ENCODE measurements at places on chromosomes 1 and 21.

- no peak for DNase-seq
These were observed 645.7 kb upstream of the PTBP2 start for GRCh38 chr1:96075704-96076455.

DNA sequence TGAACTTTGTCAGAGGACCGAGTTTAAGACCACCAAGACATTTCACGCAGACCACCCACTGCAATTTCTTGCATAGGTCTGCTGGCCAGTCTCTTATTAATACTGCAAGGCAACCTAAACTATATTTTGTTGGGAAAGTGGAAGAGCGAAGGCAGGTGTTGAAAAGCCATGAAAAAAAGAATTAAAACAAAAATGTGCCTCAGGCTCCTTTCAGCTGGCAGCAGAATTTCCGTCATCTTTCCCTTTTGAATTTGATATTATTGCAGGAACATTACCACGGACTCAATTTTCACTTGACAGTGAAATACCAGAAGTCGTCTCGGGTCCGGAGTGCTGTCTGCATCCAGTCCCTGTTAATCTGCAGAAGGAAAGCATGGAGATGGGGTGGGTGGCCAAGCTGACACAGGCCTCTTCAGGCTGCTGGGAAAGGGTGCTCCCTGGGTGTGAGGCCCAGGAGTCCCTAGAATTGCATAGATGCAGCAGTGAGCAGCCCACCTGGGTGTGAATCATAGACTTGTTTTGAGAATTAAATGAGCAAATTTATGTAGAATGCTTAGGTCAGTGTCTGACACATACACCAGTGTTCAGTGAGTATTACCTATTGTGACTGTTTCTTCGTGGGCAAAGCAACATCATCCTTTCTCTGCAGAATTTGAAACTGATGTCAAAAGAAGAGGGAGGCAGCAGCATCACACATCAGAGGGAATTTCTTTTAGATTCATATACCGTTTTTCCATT lies 150.7 kb downstream of the PBX1 start:
- no peak for DNase-seq

- DNase-seq, result no peak
These were observed 144.0 kb downstream of the MAGI3 start for GRCh38 chr1:113534130-113534817.

GRCh38 chr1:104987210-104987609 lies 1237.5 kb downstream of the AMY1C start:
- no peak for DNase-seq

DNA sequence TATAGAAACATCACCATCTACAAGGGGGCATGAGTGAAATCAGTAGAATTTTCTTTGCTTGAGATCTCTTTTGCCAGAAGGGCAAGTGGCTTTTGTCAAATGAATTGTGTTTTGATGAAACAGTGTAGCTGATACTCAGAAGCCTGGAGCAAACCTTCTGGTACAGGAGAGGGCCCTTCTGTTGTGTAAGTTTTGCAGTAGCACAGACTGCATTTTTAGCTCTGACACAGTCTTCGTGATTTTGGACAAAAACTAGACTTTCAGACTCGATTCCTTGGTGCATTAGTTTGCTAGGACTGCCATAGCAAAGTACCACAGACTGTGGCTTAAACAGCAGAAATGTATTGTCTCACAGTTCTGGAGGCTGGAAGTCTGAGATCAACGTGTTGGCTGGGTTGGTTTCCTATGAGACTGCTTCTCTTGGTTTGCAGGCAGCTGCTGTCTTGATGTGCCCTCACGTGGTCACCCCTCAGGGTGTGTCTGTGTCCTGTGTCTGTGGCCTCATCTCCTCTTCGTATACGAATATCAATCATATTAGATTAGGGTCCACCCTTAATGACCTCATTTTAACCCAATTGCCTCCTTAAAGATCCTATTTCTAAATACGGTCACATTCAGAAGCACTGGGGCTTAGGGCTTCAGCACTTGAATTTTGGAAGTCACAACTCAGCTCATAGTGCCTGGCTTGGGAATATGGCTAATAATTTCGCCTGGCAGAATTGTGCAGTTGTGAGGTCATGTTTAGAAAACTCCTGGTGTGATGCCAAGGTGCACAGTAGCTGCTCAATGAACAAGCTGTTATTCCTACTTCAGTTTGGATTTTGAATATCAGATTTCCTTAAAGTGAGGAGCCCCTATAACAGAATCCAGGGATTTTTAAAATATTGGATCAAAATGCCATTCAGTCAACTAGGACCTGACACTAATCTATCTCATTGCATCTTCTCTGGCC lies 21.2 kb upstream of the DISC1 start:
- no peak for DNase-seq

DNA sequence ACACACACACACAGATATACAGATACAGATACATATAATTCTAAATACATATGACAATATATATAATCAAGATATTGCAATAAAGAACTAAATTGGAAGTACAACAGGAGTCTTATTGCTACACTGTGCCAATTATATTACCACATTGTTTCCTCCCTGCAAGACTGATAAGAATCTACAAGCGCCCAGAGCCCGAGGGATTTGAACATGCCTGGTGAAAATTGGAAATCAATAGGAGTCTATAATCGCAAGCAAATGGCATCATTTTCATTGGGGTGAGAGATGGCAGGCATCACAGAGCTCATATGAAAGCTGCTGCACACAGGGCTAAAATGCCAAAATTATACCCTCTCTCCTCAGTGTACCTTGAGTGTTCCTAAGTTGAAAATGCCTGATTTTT lies 152.9 kb upstream of the PTBP2 start:
- DNase-seq, result no peak

DNA sequence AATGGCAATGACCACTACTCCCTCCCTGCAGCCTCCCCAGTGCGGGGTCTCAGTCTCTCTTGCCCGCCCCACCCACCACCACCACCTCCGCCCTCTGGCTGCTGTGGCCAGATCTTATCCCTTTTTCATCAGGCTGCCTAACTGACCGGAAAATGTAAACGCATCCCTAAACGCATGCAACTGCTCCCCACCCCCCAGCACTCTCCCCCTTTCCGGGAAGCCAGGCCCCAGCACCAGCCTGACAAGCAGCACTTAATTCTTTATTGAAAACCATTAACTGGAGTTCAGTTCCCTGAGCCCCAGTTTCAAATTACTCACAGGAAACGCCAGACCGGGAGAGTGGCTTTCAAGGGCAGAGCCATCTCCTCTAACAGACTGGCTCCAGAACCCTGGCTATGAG lies 147.7 kb downstream of the DMRTA2 start:
- no peak for DNase-seq

DNA sequence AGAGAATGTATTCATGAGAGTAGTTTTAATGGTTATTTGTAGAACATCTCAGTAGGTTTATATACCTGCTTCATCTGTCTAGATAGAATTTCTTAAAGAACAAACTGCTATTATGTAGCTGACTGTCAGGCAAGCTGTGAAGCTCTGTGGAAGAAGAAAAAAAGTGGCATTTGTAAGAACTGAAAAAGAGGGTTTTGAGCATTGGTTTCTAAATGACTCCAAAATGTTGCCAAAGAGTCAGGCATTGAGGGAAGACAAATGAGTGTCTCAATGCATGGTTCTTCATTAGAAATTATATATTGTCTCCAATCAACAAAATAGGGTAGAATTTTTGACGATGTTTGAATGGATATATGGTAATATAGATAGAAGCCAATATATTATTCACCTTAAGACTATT lies 1276.1 kb downstream of the KCNT2 start:
- no peak for DNase-seq

GRCh38 chr1:65681096-65681495 lies 111.6 kb upstream of the PDE4B start:
- DNase-seq, result no peak

DNA sequence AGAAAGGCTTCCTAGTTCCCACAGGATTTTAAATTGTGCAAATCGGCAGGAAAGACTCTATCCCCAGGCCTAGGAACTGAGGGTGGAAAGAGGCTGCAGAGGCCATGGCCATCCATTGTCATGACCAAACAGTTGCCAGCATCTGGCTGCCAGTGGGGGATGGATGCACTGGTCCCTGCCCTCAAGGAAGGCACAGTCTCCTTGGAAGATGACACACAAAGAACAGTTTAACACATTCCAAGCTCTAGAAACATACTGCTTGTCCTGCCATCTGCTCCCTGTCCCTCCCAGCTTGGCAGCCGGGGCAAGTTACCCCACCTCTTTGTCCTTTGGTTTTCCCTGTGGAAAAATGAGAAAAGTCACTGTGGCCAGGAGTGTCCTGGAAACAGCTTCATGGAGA lies 83.2 kb downstream of the BCAR3 start:
- no peak for DNase-seq

DNA sequence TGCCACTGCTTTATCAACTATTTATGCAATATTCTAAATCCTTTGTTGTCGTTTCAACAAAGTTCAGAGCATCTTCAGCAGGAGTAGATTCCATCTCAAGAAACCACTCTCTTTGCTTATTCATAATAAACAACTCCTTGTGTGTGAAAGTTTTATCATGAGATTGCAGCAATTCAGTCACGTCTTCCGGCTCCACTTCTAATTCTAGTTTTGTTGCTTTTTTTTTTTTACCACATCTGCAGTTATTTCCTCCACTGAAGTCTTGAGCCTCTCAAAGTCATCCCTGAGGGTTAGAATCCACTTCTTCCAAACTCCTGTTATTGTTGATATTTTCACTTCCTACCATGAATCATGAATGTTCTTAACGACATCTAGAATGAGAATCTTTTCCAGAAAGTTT lies 14.8 kb upstream of the ETS2 start:
- DNase-seq, result no peak

- DNase-seq, result no peak
These were observed 824.3 kb upstream of the PRMT6 start for GRCh38 chr1:106232128-106232527.

Measured in activated CD4-positive, alpha-beta T cell treated with anti-CD3 and anti-CD28 coated beads, Interleukin-2, amount 50 U/mL, for 48 hours (primary cell).